ENCODE measurements at places on chromosomes 13 and 19.
A peak's percentile ranks its signal among the peaks of the same experiment; 100 is the strongest.

DNA sequence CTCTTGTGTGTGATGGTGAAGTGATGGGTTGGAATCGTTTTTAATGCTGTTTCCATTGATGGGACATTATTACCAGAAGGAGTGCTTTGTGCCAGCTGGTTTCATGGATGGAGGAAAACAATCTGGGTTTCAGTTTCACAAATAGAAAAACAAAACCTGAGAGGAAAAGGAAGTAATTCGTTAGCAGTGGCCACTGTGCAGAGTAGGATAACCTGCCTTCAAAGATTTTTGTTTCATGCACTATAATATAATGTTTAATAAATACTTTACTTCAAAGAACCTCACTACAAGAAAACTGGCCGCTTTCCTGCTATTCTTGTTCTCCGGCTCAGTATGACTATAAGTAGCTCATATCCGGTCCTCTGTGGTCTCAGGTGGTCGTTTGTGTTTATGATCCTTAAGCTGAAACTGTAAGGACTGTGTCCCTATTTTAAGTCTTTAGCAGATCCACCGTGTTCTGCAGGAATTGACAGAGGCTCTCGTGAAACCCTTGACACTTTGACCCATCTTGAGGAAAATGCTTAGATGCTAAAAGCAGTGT lies 104.7 kb downstream of the GGACT start:
- no peak for DNase-seq

GRCh38 chr13:30169442-30169841 lies 137.9 kb downstream of the KATNAL1 start:
- no peak for DNase-seq

DNA sequence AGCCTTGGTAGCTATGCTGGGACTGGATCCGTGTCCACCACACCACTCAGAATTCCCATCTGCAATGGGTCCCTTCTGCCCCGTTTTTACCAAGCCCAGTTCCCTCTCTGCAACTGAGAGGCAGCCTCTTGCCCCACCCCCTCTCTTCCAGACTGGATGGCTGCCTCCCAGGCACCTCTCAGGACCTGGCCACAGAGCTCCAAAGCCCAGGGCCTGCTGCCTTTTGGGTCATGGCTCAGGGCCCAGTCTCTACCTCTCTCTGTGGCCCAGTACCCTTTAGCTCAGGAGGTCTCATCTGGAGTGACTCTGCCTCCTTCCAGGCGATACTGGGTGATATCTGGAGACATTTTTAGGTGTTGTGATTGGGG lies 10.3 kb upstream of the ZBTB7A start:
- no peak for DNase-seq

- DNase-seq: no peak
Observed at GRCh38 chr13:43196086-43196621, 172.8 kb downstream of the DNAJC15 start.

GRCh38 chr19:41887711-41888382 lies 4.9 kb downstream of the ARHGEF1 start:
- DNase-seq: peak; percentile 73

- no peak for DNase-seq
Observed at GRCh38 chr19:20233105-20233504, 66.1 kb downstream of the ZNF486 start.

GRCh38 chr13:19382111-19382510 lies 179.2 kb downstream of the TPTE2 start:
- no peak for DNase-seq

DNA sequence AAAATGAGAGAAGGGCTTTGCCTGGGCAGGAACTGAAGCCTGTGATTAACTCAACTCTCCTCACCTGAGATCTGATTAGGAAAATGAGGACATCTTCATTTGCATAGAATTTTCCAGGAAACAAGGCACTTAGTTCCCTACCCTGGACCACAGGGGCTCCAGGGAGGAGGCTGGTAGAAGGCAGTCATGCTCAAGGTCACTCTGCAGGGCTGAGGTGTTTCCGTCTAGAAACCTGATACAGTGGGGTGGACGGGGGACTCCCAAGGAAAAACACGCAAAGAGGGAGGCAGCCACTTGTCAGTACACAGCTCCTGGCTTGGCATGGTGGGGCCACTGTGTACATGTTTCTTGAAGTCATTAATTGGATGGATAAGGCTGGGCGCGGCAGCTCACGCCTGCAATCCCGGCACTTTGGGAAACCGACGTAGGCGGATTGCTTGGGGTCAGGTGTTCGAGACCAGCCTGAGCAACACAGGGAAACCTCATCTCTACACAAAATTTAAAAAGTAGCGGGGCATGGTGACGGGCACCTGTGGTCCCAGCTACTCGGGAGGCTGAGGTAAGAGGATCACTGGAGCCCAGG lies 6.0 kb downstream of the KLK14 start:
- no peak for DNase-seq

GRCh38 chr13:110115591-110115990 lies 191.4 kb downstream of the COL4A1 start:
- no peak for DNase-seq

GRCh38 chr13:97976610-97977521 lies 23.4 kb downstream of the IPO5 start:
- no peak for DNase-seq

- DNase-seq: no peak
Observed at GRCh38 chr13:39056018-39056417, 17.8 kb downstream of the NHLRC3 start.

- no peak for DNase-seq
Observed at GRCh38 chr19:372306-372890, 27.8 kb upstream of the MIER2 start.

DNA sequence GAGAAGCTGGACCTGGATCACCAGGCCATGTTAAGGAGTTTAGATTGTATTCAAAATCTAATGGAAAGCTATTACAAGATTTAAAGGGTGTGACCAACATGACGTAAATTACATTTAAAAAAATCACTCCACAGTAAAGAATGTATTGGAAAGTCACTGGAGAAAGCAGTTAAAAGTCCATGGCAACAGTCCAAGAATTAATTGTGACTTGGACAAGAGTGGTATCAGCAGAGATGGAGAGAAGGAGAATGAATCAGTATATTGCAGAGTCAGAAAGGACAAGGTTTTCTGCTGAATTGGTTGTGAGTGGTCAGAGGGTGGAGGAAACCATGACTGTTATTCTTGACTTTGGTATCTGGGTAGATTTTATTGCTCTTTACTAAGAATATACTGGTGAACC lies 535.1 kb upstream of the SLITRK1 start:
- DNase-seq: no peak

- DNase-seq: no peak
Observed at GRCh38 chr19:13887517-13887916, 10.6 kb downstream of the NANOS3 start.

GRCh38 chr13:46687810-46688209 lies 109.2 kb downstream of the ESD start:
- no peak for DNase-seq

DNA sequence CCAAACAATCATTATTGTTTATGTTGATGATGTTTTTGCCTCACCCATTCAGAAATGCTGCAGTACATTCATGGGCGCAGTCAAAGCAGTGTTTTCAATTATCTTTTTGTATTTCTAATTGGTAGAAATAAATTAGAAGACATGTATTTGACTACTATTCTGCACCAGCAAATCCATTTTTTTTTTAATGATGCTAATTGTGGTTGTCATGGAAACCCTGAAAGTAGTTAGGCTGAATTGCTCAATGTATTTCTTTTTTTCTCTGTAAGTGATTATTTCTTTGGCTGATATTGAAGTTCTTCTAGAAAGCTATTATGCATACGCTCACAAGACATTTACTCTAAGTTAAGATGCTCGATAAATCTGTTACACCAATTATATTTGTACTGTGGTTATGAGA lies 101.2 kb downstream of the RFC3 start:
- DNase-seq: no peak

DNA sequence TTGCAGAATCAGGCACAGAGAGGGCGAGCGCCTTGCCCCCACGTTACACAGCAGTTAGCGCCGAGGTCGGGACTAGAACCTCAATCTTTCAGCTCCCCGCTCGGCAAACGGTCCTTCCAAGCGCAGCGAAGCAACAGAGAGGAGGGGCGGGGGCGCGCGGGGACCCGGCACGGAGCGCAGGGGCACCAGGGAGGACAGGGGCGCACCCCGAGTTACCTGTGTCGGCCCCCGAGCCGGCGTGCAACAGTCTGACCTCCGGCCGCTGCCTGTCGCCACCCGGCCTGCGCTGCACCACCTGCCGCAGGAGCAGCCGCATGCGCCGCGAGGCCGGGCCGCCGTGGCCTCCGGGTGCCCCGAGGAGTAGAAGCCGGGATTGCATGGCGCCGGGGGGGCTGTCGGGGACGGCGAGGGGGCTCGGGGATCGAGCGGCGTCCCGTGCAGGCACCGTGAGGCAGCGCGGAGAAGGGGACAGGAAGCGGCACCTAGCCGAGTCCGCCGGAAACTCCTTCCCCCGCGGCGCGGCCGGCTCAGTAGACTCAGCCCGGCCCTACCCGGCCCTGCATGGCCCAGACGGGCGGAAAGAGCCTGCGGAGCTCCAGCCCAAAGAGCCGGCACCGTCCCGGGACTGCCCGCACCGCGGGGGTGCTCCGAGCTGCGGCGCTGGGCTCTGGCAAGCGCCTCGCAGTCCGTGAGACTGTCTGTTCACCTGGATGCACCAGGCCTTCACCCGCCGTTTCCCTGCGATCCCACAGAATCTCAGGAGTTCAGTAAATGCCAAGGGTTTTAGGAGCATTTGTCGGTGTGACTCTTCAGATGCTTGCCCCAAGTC lies at the start of gene VWA8:
Gene VWA8, minus strand, starts transcription at position 473 of the 829 bp plus-strand sequence. Its CDS starts 94 bp downstream, at position 379.
- DNase-seq: peak; percentile 76

GRCh38 chr19:33402421-33403220 lies 29.1 kb downstream of the CEBPG start:
- DNase-seq: no peak

DNA sequence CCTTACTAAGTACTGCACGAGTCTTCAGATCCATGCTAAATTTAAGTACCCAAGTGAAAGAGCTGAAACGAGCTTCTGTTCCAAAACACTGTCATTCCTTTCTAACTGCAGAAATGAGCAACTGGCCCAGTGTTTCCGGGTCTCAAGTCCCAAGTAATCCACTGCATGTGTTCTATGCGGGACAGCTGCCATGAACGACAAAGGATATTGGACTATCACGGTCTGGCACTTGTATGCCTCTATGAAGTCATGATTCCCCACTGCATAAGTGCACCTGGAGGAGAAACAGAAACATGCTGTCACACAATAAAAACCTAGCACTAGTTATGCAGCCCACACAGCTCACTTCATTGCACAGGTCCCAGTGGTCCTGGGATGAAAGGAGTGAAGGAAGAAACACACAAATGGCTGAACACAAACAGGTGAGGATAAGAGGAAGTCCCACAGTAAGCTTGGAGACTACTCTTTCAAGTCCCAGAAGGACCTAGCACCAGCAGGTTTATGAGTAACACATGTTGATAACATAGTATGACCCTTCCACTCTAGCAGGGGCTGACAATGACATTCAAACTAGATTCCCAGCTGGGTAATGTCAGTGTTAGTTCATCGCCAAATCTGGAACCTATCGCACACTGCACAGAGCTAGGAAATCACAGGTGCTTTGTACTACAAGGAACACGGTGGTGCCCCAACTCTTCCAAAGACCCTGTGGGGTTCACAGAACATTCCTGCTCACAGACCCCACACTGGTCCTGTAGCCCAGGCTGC lies 11.3 kb downstream of the PCID2 start:
- DNase-seq: no peak

GRCh38 chr13:88074794-88075510 lies 403.8 kb downstream of the SLITRK5 start:
- DNase-seq: no peak

- no peak for DNase-seq
Observed at GRCh38 chr13:34681405-34681955, 260.6 kb upstream of the NBEA start.

DNA sequence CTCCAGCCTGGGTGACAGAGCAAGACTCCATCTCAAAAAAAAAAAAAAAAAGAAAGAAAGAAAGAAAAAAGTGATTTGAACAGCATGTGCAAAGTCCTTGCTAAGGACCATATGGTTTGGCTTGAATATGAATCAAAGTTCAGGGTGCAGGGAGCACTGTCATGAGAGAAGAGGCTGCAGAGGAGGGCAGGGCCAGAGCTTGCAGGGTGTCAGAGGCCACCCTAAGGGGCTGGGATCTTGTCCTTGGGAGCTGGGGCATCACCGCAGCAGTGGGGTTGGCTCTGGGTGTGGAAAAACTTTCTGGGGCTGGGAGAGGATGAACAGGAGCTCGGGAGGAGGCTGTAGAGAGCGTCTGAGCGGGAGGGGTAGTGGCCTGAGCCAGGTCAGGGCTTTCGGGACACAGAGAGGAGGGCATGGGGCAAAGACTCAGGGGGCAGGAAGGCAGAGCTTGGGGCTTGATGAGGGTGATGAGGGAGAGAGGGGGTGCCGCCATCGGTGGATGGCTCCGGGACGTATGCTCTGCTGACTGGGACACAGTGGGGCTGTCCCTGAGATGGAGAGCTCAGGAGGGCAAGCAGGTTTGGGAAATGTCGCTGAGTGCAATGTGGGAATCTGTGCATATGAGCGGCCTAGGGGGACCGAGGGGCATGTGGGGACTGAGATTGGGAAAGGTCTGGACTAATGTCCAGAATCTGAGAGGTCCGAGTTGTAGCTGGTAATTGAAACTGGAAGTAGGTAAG lies 3.0 kb downstream of the TRPM4 start:
- no peak for DNase-seq

DNA sequence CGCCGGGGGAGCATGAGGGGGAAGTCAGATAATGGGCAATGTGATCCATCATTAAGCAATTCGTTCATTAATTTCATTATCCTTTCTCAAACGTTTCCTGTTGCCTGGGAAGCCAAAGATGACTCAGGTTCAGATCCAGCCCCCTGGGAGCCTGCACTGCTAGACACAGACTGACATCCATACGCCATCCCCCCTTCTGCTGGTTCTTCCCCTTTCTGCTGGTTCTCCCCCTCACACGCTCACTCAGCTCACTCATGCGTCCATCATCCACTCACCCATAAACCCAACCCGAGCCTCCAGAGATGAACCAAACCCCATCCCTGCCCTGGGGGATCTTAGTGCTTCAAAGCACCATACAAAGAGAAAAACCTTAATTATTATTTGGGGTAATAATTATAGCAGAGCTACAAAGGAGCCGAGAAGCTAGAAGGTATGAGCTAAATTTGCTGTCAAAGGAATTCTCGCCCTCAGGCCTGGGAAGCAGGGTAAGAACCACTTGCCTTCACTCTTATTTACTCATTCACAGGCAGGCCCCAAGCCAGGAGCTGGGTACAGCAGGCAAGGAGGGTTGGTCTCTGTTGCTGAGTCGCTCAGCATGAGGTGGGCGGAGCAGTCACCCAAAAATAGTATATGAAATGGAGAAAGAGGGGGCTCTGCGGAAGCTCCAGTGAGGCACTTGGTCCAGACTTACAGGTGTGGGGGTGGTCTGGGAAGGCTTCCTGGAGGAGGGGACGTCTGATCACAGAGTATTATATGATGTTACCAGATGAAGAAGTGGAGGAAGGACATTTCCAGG lies 7.0 kb upstream of the ZNF444 start:
- no peak for DNase-seq
